ENCODE measurements at places on chromosomes 16 and 17. TPM values are rescaled to one million over a fixed set of nuclear protein-coding genes. Genes with fewer than 3 reads are reported as not detected.

The ACACA gene
- 80.5 TPM for total RNA-seq

The NLRC3 gene
- total RNA-seq, result 74.0 TPM

The MMP28 gene
- not detected for total RNA-seq

The ICAM2 gene
- total RNA-seq, result 79.1 TPM

The TEKT1 gene
- not detected for total RNA-seq

Data from OCI-LY7 (cell line).